ENCODE measurements at places on chromosomes 1 and 21.
A peak's percentile ranks its signal among the peaks of the same experiment; 100 is the strongest.

DNA sequence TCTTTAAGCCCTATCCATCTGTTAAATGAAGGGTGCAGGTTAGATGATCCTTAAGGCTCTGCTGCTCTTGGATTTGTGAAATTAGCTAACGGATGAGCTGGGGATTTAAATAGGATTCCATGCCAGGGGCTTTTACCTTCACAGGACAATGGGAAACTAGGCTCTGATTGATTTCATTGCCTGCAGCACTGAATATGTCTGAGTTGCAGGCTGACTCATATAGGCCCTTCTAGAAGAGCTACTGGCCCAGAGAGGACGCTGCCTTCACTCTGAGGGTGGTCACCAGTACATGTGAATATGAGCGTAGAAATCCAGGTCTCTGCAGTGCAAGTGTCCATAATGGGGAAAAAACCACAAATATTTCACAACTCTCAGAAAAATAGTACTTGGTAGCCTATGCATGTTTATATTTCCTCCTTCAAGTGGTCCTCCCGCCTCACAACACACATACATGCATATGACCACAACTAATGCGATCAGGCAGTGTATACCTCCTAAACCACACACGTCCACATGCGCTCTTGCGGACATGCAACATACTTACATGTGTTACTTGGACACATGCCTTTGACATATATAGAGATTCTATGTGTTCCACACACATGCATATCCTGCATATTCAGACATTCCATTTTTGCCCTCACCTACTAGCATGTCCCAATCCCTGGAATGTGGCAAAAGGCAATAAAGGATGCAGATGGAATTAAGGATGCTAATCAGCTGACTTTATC is 233.8 kb upstream of the JUN start:
- DNase-seq, result no peak

DNA sequence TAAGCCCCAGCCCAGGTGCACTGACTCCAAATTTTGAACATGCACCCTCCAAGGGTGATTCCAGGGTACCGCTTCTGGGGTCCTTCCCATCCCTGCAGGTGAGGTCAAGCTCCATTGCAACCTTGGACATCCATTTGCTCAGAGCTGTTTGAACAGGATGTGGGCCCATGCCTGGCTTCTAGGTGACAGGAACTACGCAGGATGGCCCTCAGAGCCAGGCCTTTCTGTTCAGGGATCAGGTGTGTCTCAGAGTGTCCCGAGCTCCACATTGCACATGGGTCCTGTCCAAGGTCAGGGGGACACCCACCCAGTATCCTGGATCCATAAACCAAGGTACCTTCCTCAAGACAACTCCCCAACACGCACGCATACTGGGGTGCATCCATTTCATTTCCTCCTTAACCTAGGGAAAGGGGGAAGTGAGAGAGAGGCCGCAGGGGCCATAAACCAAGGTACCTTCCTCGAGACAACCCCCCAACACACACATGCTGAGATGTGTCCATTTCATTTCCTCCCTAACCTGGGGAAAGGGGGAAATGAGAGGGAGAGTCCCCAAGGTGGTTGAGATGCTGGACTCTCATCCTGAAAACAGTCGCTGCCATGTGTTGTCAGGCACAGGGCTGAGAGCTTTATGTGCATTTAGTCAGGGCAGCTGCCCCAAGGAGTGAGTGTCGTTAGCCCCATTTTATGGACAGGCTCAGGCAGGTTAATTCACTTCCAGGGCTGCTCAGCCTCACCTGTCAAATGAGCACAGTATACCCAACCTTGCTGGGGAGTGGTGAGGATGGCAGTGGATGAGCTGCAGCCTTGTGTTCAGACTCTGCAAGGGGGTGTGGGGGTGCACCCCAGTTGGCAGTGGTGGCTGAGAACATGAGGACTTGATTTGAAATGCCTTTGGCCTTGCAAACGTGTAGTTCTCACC is 2.1 kb downstream of the SLC66A1 start:
- no peak for DNase-seq

- no peak for DNase-seq
These were observed 791 bp upstream of the MAST2 start for GRCh38 chr1:45802343-45803298.

DNA sequence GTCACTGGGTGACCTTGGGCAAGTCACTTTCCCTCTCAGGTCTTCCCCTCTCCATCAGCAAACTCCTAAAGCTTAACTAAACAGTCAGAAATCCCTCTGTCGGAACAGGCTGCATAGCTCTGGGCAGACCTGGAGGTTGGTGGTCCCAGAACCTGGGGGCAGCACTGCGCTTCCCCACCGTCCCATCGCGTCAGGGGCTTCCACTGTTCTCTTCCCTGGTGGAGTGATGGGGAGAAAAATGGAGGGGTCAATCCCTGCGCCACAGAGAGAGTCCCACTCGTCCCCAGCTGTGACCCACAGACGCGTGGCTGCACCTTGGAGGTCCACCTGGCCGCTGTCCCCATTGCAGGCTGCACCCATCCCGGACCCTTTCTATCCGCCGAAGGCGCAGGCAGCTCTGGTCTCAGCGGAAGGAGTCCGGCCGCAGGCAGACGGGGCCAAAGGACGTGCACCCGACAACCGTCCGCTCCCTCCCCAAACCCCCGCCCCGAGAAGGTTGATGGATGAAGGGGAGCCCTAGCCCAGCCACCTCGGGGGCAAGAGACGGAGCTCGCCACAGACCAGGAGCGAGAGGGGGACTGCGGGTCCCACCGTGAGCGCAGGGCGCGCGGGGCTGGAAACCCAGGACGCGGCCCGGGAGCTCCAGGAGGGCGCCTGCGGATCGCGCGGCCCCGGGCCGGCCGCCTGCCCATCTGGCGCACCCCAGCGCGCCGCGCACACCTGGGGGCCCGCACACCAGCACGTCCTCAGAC is 588 bp upstream of the WNT3A start:
- no peak for DNase-seq

DNA sequence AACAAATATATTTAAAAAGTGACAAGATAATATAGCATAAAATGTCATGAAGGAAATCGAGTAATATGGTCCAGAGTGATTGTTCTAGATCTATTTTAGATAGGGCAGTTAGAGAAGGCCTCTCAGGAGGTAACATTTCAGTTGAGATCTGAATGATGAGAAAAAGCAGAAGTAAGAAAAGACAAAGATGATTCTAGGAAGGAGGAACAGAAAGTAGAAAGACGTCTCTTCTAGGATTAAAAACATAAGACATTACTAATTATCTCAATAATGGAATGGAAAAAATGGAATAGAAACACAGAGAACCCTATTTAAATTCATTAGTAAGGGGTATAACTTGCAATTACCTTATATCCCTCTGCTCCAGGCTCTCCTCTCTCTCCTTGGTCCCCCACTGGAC is 130.0 kb upstream of the ZNHIT6 start:
- no peak for DNase-seq

DNA sequence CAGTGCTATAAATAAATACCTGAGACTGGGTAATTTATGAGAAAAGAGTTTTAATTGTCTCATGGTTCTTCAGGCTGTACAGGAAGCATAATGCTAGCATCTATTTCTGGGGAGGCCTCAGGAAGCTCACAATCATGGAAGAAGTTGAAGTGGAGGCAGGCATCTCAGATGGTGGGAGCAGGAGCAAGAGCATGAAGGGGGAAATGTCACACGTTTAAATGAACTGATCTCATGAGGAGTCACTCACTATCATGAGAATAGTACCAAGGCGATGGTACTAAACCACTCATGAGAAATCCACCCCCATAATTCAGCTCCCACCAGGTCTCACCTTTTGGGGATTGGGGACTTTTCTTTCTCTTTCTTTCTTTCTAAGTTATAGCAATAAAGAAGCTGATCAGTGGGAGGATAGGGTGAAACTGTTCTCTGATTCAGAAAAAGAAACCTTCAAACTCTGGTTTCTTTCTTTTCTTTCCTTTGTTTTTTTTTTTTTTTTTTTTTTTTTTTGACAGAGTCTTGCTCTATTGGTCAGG is 17.1 kb upstream of the SPAG17 start:
- DNase-seq, result no peak

- no peak for DNase-seq
These were observed 205.5 kb downstream of the PTBP2 start for GRCh38 chr1:96927125-96927524.

DNA sequence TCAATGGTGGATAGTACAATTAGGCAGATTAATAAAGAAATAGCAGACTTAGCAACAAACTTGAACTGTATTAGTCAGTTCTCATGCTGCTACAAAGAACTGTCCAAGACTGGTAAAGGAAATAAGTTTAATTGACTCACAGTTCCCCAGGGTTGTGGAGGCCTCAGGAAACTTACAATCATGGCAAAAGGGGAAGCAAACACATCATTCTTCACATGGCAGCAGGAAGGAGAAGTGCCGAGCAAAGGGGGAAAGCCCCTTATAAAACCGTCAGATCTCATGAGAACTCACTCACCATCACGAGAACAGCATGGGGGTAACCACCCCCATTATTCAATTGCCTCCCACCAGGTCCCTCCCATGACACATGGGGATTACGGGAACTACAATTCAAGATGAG is 27.1 kb upstream of the PDE4B start:
- DNase-seq, result no peak

- no peak for DNase-seq
These were observed 55.2 kb upstream of the C1orf174 start for GRCh38 chr1:3955196-3955772.

GRCh38 chr1:79262745-79263258 is 256.3 kb upstream of the ADGRL4 start:
- no peak for DNase-seq

DNA sequence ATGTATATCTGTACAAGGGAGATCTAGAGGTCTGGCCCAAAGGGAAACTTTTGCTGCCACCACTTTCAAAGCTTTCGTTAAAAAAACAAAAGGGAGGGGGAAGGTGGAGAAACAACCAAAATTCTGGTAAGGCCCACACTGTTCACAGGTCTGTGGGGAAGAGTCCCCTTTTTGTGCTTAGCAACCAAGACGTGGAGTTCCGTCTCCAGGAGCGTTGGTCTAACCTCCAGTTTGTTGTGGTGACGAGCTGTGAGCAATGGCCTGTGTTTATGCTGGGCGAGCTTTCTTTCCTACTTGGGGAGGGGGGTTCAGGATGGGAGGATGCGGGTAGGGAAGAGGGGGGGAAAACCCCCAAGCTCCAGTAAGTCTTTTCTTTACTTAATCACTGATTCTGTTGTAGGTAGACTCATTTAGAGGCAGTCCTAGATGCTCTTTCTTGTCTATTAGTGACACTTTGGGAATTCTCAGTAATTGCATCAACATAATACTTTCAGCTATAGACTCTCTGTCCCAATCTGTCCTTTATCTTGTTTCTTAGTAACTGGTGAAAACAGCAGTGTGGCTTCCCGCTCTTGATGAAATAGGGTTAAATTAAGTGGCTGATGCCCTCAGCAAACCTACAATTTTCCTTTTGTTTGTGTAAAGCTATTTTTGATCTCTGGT is 1.5 kb downstream of the HIPK1 start:
- peak; percentile 55 for DNase-seq

DNA sequence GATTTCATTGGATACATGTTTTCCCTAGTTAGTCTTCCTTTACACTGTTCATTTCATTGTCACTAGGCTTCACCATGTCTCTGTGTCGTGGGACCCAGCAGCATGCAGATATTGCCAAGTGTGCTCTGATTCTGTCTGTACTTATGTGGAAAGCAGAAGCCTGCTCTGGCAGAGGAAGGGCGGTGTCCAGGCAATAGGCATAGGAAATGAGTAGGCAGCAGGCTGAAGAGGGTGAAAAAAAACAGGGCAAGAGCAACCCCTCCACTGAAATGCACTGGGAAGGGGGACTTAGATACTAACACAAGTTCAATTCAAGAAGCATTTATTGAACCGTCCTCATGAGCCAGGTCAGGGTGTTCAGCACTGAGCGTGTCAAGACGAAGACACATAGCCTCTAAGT is 85.2 kb upstream of the VAV3 start:
- no peak for DNase-seq

- no peak for DNase-seq
These were observed 175.8 kb downstream of the ADGRL2 start for GRCh38 chr1:81976539-81976938.

DNA sequence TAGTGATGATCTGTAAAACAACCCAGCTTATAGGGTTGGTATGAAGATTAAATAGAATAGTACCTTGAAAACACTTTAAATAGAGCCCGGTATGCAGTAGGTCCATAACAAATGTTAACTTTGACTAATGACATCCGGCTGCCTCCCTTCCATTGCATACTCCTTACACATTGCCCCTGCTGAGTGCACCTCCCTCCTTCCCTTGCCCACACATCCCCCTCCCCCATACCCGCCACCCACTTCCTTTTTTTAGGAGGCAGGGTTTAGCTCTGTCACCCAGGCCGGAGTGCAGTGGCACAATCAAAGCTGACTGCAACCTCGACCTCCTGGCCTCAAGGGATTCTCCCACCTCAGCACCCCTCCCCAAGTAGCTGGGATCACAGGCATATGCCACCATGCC is 24.4 kb upstream of the ZC3H12A start:
- no peak for DNase-seq

- no peak for DNase-seq
These were observed 739.6 kb upstream of the CXADR start for GRCh38 chr21:16773206-16773605.

DNA sequence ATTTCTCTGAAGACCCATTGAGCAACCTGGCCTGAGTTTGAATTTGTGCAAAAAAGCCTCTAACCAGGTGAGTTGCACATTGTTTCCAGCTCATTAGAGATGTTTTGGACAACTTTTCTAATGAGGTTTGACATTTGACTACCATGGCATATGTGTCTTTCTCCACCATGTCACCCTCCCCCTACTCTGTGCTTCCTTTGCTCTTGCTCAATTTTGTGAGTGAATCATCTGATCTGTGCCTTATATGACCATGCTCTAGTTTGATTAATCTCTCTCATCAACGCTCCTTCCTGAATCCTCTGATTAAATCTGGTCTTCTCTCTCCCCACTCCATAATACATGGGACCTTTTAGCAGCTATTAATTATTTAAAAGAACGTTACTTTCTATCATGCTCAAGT is 144.8 kb upstream of the SAMSN1 start:
- DNase-seq, result no peak

- no peak for DNase-seq
These were observed 67.5 kb upstream of the CD1D start for GRCh38 chr1:158112994-158113758.

DNA sequence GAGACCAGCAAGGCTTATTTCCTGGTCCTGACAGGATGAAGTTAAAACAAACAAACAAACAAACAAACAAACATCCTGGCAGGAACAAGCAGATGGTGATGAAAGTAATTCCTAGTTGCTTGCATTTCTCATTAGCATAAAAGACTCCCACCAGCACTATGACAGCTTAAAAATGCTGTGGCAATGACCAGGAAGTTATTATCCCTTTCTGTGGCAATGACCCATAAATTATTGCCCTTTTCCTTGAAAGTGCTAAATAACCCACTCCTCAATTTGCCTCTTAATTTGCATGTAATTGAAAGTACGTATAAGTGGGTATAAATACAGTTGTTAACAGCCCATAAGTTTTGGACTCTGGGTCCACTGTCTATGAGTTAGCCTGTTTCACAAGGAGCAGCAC is 727.6 kb upstream of the NEGR1 start:
- no peak for DNase-seq

DNA sequence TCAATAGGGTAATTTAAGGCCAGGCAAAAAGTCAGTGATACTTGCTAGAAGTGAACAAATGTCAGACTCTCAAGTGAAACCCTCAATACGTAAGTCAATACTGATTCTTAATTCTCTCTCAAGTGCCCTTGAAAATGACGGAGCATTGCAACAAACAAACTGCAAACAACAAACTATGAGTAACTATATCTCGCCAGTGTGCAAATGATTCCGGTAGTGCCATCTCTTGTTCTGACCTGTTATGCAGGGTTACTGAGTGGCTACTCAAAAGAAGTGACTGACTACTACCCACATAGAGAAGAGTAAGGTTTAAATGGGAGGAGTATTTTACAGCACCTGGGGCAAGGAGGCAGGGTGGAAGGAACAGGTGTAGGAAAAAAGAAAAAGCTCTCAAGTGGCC is 1.6 kb downstream of the SLC19A2 start:
- no peak for DNase-seq
